Stomach (tissue), 19 donors: ENCODE measurements at places on chromosomes 6 and 20. TPM values are rescaled to one million over a fixed set of nuclear protein-coding genes. Genes with fewer than 3 reads are reported as not detected.

Gene OR2J3
- not detected for total RNA-seq

Gene HLA-DRA
- 42.0 TPM for total RNA-seq

Gene MCHR2
- not detected for total RNA-seq

Gene TBX18
- total RNA-seq, result 4.6 TPM

Gene WFDC10B
- 4.3 TPM for total RNA-seq

Gene CRISP3
- total RNA-seq, result not detected

Gene ZSCAN23
- not detected for total RNA-seq

DNA sequence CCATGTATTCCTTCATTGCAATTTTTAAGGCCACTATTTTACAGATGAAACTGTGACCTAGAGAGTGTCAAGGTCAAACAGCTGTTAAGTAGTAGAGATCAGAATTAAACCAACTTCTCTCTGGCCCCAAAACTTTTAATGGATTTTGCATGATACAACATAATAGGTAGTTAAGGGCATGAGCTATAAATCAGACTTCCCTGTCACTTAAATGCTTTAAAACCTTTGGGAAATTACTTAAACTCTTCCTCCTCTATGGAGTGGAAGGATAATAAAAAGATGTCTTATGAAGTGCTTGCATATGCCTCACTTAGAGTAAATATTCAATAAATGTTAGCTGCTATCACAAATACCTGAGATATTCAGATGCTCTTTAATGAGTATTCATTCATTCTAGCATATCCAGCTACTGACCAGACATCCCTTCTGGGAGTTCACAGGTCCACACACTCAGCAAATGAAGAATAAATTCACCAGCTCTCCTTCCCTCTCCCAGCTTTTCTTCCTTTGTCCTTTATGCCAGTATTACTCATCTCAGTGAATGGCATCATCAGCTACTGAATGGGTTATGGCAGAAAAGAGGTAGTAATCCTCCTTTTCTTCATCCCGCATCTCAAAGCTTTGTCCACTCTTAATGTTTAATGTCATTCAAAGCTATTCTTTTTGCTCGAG lies 36.2 kb downstream of the EYA4 start:
- no peak overlapping the region for H3K27ac ChIP-seq
- H3K4me3 ChIP-seq, result no peak overlapping the region
- DNase-seq, result no peak
- H3K4me1 ChIP-seq, result no peaks in the 10 kb centered on the region
- no peaks in the 10 kb centered on the region for H3K36me3 ChIP-seq

DNA sequence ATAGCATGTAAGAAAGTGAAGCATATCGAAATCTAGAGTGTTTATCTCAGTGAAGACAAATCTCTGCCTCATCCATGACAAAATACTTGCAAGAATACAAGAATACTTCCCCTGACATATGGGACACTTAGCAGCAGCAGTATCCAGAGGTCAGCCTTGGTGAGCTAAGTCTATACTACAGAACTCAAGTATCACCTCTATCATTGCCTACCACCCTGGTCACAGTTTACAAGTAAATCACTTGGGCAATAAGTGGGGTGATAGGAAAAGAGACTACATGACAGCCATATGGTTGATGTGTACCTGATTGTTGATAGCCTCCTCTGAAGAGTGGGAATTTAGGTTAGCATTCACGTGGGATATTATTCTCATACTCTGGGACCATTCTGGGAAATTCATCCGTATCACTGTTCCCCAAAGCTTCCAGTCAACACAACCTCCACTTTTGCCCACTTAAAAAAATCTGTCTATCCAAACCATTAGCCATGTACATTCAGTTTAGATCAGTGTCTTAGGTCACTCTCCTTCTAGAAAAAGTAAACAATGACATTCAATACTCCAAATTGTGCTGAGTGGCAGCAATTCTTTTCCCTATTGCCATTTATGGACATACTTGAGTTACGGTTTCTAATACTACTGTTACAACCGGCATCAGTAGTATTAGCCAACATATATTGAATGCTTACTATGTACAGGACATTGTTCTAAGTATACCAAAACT lies 118.2 kb upstream of the PRSS16 start:
- no peaks in the 10 kb centered on the region for H3K36me3 ChIP-seq
- no peak overlapping the region for H3K4me3 ChIP-seq
- H3K27me3 ChIP-seq, result peaks cover 5% of the 10 kb centered on the region
- H3K4me1 ChIP-seq, result no peaks in the 10 kb centered on the region
- H3K27ac ChIP-seq, result no peak overlapping the region
- DNase-seq, result no peak

DNA sequence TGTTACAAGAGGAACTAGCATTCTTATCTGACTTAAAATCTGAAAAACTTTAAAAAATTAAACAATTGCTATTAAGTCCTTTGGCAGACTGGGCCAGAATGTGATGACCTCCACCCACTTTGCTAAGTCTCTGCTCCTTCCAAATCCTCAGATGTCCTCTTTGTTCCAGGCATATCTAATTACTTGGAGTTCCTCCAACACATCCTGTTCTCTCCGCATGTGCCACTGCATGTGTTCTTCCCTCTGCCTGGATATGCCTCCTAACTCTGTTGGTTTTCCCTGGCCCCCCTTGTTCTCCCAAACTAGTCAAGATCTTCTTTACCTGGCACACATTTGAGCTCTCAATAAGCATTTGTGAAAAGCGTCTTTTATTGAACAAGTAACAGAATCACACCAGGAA lies 23.1 kb downstream of the ELOVL2 start:
- no peak overlapping the region for H3K4me3 ChIP-seq
- no peaks in the 10 kb centered on the region for H3K36me3 ChIP-seq
- no peaks in the 10 kb centered on the region for H3K4me1 ChIP-seq
- H3K27ac ChIP-seq, result no peak overlapping the region

- H3K36me3 ChIP-seq, result no peaks in the 10 kb centered on the region
- no peak overlapping the region for H3K4me3 ChIP-seq
- H3K4me1 ChIP-seq, result no peaks in the 10 kb centered on the region
Measured at GRCh38 chr20:38466983-38467382, 5.7 kb upstream of the RALGAPB start.

DNA sequence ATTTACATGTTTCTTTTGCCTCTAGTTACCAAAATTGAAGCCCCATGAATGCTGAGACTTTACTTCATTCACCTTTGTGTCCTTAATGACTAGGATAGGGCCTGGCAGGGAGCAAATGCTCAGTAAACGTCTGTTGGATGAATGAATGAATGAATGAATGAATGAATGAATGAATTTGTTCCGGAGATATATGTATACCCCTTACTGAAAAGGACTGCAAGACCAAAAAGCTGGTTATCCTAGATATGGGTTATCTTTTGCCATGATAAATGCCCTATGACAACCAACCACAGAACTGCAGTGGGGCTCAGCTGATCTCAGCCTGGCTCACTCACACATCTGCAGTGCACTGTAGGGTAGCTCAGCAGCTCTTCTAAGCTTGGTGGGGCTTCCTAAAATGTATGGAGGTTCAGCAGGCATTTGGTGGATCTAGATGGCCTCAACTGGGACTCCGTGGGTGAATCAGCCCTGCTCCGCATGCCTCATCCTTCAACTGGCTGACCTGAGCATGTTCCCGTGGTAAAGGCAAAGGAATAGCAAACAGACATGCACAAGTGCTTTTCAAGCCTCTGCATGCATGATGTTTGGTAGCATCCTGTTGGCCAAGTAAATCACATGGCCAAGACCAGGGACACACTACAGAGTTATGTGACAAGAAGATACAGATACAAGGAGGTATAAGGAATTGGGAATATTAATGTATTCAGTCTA lies 378.7 kb upstream of the SOX4 start:
- H3K36me3 ChIP-seq, result no peaks in the 10 kb centered on the region
- H3K27ac ChIP-seq, result no peak overlapping the region

DNA sequence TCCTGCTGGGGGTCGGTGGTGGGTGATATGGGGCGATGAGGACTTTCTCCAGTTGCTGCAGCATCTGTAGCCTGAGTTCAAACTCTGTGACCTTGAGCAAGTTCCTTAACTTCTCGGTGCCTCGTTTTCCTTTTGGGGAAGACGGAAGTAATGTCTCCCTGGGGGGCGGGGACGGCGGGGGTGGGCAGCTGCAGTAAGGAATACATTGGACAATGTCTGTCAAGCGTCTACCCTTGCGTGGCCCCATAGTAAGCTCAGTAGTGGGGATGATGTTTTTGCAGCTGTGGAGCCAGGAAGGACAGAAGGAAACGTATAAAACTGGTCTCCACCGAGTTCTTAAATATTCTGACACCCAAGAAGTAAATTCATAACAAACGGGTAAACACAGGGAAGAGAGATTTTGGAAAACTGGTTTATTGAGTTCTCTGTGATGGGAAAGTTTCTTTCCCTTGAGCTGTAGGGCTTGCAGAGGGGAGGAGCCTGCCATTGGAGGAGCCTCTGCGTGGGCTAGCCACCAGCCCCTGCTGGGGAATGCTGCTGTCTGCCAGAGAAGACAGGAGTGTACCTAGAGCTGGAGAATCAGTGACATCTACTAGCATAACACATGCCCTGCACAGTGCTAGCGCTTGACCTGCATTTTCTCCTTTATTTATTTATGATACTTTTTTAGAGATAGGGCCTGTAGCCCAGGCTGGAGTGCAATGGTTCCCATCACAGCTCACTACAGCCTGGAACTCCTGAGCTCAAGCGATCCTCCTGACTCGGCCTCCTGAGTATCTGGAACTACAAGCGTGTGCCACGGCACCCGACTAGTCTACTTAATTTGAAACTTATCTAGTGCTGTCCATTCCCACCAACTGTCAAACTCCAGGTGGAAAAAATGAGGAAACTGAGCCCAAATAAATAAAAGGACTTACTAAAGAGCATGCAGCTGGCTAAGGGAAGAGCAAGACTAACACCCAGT lies 1.2 kb upstream of the ACSS1 start:
- no peaks in the 10 kb centered on the region for H3K36me3 ChIP-seq
- peak overlapping the region; percentile 74 for H3K4me3 ChIP-seq
- peaks cover 52% of the 10 kb centered on the region for H3K4me1 ChIP-seq
- H3K27ac ChIP-seq, result peak overlapping the region; percentile 95
- H3K27me3 ChIP-seq, result no peaks in the 10 kb centered on the region

- H3K4me3 ChIP-seq, result no peak overlapping the region
- peaks cover 10% of the 10 kb centered on the region for H3K4me1 ChIP-seq
- H3K27ac ChIP-seq, result no peak overlapping the region
- no peak for DNase-seq
Measured at GRCh38 chr20:23647346-23647745, 9.6 kb upstream of the CST3 start.

DNA sequence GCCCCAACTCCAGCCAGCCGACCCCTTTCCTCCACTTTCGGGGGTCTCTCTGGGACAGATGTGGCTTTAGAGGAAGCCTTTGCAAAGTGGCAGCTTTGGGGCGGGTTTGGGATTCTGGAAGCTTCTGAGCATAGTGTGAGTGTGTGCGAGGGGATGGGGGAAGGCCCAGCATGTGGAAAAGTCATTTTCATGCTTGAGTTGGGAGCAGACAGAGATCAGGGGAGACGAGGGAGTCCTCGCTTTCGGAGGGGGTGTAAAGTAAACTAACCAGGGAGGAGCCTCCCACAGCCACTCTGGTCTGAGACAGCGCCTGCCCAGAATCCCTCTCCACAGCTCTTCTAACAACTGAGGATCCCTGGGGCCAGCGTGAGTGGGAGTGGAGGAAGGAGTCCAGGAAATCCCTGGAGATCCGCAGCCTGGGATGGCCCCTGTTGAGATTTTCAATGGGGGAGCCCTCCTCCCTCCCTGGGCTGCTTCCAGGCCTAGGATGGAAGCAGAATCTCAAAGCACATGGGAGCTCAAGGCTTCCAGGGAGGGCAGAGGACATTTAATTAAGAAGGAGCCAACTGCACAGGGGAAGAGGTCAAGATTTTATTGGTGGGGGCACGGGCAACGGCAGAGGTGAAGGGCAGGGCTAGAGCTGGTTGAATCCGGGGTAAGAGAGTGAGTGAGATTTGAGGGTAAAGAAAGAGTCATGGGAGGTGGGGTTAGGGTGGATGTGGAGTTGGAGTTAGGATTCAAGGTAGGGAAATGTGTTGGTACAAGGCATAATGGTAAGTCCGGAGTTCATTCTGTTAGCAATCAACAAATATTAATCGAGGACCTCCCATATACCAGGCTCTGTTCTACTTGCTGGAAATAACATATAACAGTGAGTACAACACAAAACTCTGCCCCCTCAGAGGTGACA lies 102.3 kb upstream of the FOXP4 start:
- peak overlapping the region; percentile 49 for H3K27ac ChIP-seq
- no peaks in the 10 kb centered on the region for H3K36me3 ChIP-seq
- peak; percentile 78 for DNase-seq
- peaks cover 23% of the 10 kb centered on the region for H3K4me1 ChIP-seq

- peaks cover 12% of the 10 kb centered on the region for H3K4me1 ChIP-seq
- no peaks in the 10 kb centered on the region for H3K36me3 ChIP-seq
- H3K27ac ChIP-seq, result no peak overlapping the region
- no peaks in the 10 kb centered on the region for H3K27me3 ChIP-seq
- DNase-seq, result no peak
Measured at GRCh38 chr6:109024368-109024767, 70.3 kb downstream of the SESN1 start.

DNA sequence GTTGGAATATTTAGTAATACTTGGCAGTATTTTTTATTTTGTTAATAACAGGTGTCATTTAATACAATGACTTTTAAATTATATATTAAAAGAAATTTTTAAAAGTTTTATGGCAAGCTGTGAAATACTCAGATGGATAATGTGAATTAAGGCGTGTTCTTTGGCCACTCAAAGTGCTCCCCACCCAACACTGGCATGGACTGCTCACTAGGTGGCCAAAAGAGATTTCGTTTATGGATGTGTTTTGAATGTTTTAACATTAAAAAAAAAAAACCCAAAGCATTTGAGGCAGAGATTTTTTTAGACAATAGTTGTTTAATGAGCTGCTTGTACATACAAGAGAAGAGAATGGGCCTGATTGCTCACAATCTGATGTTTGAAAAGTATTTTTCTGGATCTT lies 86.5 kb downstream of the QKI start:
- H3K27ac ChIP-seq, result no peak overlapping the region
- peaks cover 11% of the 10 kb centered on the region for H3K4me1 ChIP-seq
- no peak overlapping the region for H3K4me3 ChIP-seq
- H3K27me3 ChIP-seq, result no peaks in the 10 kb centered on the region
- H3K36me3 ChIP-seq, result no peaks in the 10 kb centered on the region
- DNase-seq, result no peak

DNA sequence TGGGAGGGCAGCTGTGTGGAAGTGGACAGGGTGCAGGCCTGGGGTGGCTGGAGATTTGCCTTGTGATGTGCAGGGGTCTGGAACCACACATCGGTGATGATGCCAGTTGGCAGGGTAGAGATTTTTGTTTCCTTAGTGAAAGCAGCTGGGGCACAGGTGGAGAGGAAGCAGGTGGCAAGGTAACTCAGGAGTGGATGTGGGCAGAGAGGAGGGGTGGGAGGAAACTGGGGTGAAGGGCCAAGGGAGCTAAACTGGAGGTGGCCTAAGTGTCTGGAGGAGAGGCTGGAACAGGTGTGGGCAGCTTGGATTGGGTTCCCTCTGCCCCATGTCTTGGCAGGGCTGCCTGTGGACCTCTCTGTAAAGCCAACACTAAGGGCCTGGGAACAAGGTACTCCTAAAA lies 4.7 kb upstream of the SCUBE3 start:
- H3K27me3 ChIP-seq, result peaks cover 52% of the 10 kb centered on the region
- H3K4me3 ChIP-seq, result no peak overlapping the region
- peaks cover 11% of the 10 kb centered on the region for H3K4me1 ChIP-seq
- H3K27ac ChIP-seq, result no peak overlapping the region
- no peaks in the 10 kb centered on the region for H3K36me3 ChIP-seq
- no peak for DNase-seq

GRCh38 chr6:99189823-99190721 lies 159.4 kb downstream of the FAXC start:
- no peaks in the 10 kb centered on the region for H3K36me3 ChIP-seq
- H3K4me1 ChIP-seq, result peaks cover 4% of the 10 kb centered on the region
- no peak overlapping the region for H3K27ac ChIP-seq
- no peak overlapping the region for H3K4me3 ChIP-seq
- no peaks in the 10 kb centered on the region for H3K27me3 ChIP-seq
- no peak for DNase-seq

GRCh38 chr6:20811109-20811761 lies 277.0 kb downstream of the CDKAL1 start:
- DNase-seq, result no peak
- no peaks in the 10 kb centered on the region for H3K27me3 ChIP-seq
- no peak overlapping the region for H3K27ac ChIP-seq
